ENCODE measurements at places on chromosomes 12 and 14. TPM values are rescaled to one million over a fixed set of nuclear protein-coding genes. Genes with fewer than 3 reads are reported as not detected.

The GPR84 gene
- 0.18 TPM for total RNA-seq

The RNU6-7 gene
- not detected for total RNA-seq

The SPRING1 gene
- 65.1 TPM for total RNA-seq

The PTPRR gene
- not detected for total RNA-seq

The CIDEB gene
- 1.6 TPM for total RNA-seq

- peak; percentile 46 for DNase-seq
Observed at GRCh38 chr14:94748667-94749347, 21.1 kb downstream of the GSC start.

DNA sequence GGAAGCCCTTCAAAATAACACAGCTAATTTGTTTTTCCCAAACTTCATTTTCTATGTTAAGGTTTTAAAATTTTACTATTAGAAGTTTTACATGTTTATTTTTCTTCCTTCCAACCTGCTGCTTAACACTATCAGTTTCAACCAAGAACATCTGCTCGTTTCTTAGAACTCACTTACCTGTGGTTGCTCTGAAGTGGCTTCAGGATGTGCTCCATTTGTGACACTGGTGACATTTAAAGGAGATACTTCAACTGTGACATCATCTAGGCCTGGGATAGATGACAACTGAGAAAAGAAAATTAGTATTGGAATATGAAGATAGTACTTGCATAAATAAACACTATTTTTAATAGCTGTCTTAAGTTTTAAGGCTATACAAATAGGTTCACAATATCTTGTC lies 17.9 kb downstream of the WASHC3 start:
- peak; percentile 7 for DNase-seq

- no peak for DNase-seq
Observed at GRCh38 chr14:91253795-91254323, 9.4 kb upstream of the GPR68 start.

DNA sequence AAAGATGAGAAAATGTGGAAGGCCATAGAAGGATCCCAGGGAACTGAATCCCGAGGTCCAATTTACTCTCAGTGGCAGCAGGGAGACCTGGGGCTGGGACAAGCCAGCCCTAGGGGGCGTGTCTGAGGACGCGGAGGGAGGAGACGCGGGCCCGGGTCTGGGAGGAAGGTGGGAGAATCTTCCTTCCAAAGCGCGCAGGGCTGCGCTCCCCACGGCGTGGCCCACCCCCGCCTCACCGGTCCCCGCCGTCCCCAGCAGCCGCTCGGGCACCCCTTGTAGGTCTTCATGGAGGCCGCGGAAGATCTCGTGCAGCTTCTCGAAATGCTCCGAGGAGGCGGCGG lies 323 bp downstream of the VTI1B start:
- DNase-seq, result peak; percentile 56

- DNase-seq, result no peak
Observed at GRCh38 chr14:71011479-71011878, 104.2 kb downstream of the PCNX1 start.

GRCh38 chr14:31045501-31046080 lies 19.4 kb upstream of the STRN3 start:
- DNase-seq, result no peak

All from OCI-LY7 (cell line).